ENCODE measurements at places on chromosomes 1 and 21.

DNA sequence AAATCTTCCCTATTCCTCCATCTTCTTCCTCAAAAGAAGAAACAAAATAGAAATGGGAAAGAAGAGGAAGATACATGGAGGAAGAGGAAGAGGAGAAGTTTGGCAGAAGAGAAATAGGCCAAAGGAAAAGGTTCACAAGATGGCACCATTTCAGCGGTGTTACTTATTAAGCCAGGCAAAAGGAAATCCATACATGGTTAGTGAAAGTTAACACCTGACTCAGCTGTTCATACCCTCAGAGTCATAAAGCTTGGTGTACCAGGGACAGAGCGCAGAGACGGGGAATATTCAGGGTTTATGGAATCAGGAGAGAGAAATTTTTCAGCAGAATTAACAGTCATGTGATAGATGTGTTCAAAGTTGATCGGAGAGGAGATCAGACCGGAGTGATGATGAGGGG lies 70.6 kb downstream of the COQ8A start:
- DNase-seq, result no peak

DNA sequence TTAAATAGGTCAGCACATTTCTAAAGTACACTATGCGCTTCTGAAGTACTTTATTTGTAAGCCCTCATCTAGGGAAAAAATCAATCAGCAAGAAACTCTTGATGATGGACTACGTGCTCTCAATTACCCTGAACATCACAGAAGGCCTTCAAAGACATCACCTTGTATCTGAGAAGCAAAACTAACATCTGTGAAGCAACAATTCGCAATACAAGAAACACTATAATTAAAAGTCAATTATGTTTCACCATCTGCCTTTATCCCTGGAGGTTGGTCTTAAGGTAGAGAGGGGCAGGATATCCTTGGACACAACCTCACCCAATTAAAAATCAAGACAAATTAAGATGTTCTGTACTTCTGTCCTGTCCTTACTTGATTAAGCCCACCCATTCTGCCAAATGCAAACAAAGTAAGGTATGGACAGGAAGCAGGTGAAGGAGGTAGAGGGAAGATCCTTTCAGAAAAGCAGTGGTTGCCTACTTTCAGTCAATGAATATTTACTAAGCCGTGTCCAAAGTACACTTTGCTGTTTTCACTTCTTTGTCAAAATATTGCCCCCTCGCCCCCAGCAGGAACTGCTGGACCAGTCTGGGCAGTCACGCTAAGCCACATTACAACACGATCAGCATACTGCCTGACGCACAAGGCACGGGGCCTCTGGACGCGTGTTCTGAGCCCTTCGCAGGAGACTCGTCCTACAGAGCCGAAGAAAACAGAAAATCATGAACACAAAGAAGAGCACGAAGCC lies 887 bp downstream of the SLC19A2 start:
- no peak for DNase-seq

DNA sequence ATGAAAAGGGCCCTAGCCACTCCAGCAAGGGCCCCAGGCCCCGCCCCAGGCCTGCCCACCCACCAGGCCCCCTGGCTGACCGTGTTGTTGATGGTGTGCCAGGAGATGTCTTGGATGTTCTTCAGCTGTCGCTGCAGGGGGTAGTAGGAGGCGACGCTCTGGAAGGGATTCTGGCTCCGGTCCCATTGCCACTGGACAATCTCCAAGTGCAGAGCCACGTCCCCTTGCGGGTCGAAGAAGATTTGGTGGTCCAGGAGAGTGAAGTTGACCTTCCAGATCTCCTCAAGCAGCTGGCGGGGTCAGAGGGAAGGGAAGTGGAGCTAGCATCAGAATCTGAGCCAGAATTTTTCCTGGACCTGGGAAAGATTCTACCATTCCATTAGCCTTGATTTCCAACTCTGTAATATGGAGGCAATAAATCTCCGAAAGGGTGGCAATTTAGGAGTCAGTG lies 10.2 kb downstream of the TAS1R2 start:
- DNase-seq, result no peak

GRCh38 chr1:223788746-223789415 lies 56.9 kb downstream of the TP53BP2 start:
- DNase-seq, result no peak

DNA sequence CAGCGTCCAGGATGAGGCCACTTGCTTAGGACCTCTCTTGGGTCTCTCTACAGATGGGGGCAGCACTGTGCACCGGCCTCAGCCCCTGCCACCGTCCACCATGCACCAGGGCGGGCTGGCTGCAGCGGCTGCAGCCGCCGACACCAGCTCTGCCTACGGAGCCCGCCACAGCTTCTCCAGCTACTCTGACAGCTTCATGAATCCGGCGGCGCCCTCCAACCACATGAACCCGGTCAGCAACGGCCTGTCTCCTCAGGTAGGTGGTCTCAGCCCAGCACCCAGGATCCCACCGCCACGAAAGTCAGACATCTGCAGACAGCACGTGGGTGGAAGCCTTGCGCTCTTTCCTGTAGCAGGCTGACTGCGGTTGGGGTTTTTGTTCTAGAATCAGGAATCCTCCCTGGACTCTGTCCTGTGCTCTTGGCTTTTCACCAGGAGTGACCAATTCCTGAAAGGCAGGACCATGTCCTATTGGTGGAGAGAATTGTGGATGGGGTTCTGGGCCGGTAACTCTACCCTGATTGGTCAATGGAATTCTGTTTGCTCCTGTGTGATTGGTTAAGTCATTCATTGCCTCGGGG lies 72.5 kb downstream of the PAX7 start:
- DNase-seq, result no peak

Data from NCI-H1930 (cell line).